ENCODE measurements at places on chromosomes 12 and 14.

GRCh38 chr14:52733824-52734223, 3.9 kb downstream of the STYX start:
- no peak for DNase-seq

GRCh38 chr12:8156845-8157244, at the start of gene ZNF705A:
Gene ZNF705A (plus strand): TSS chr12:8157015. CDS start chr12:8172626, 15,611 bp downstream.
- no peak for DNase-seq

DNA sequence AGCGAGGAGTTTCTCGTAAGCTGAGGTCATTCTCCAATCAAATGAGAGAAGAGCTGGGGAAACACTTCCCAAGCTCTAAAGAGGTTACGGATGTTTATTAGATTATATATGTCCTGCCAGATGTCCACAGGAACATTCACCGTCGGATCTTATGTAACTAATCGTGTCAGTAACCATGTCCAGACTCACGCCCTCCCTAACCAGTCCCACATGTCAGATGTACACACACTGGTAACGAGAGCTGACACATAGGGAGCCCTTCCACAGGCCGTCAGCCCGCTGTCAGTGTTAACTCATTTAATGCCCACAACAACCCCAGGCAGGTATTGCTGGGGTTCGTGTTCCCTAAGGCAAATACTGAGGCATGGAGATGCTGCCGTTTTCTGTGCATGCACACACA, 223.7 kb upstream of the RTL1 start:
- DNase-seq, result no peak

- peak; percentile 68 for DNase-seq
Measured at GRCh38 chr12:107670999-107671643, 14.5 kb upstream of the PWP1 start.

- no peak for DNase-seq
Measured at GRCh38 chr12:267581-268482, 5.2 kb upstream of the SLC6A13 start.

DNA sequence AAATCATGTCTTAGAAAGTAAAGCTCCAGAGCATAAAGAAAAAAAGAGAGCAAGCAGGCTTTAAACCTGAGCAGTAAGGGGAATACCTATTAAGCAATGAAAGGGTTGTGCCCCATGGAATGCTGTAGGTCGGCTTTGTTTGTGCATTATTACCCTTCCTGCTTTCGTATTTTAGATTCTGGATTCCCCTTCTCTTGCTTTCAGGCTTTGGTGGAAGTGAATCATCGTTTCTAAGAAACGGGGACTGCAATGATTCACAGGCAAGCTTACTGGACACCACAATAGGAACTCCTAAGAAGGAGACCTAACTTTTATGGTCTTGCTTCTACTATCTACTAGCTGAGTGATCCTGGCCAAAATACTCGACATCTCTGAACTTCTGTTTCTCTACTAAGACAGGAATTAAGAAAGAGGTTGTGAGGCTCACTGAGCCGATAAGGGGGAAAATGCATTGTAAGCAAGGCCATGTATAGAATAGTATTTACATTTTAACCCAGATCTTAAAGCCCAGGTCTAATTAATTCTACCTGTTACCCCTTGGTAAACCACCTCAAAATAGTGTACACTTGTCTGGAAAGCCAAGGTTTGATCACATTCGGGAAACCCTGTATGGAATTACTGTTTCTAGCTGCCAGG, 1.2 kb upstream of the BMAL2 start:
- DNase-seq, result no peak

- DNase-seq, result peak; percentile 13
Measured at GRCh38 chr14:53124786-53125185, 28.3 kb downstream of the DDHD1 start.

- no peak for DNase-seq
Measured at GRCh38 chr12:54413284-54414190, 5.5 kb downstream of the ITGA5 start.

GRCh38 chr12:52041695-52042123, 9.5 kb upstream of the NR4A1 start:
- no peak for DNase-seq
